ENCODE measurements at places on chromosomes 12 and 14.
A peak's percentile ranks its signal among the peaks of the same experiment; 100 is the strongest.

DNA sequence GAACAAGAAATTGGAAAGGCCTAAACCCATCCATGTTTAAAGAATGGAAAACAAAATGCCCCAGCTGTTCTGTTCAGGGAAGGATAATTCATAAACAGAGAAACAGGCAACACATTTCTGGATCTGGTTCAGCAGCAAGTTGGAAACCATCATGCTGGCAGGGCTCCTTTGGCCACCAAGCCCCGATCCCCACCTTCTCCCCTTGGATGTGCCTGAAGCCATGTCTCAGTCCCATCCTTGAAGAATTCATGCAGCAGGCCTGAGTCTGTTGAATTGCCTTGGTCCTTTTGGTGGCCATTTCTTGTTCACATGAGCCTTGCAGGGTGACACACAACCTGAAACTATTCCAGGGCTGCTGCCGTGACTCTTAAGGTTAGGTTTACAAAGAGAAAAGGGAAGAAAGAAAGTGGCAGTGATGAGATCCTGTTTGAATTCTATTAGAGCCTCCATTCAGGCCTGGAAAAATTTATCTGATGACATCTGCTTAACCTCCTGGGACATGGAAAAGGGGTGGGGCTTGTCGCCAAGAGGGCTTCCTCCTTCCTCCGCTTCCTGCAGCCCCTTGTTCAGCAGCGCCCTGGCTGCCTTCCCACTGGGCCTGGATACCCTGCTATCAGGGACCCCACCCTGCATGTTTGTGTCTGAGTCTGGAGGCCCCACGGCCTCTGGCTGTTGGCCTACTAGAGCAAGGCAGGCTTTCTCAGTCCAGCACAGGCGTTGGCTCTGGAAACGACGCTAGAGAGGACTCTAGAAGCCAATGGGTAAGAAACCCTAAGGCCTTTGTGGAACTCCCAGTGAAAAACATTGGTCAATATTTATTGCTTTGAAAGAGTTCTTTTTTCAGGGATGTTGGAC lies 341.9 kb downstream of the C12orf75 start:
- no peak for DNase-seq

DNA sequence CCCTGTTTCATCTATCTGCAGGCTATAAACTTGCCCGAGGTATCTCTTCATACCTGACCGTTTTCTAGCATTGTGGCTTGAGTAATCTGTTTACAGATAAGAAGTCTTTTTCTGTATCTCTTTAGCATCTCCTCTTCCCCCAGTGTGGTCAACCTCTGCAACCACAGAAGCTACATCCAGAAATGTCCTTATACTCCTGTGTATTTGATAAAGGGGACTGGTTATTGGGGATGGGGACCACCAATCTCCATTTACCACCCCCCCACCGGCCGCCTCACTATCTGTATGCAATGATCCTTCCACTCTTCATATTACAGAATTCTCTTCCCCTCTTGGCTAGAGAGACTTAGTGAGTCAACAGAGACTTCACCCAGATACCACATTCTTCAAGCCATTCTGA lies 3.4 kb upstream of the RPAP3 start:
- DNase-seq, result no peak

DNA sequence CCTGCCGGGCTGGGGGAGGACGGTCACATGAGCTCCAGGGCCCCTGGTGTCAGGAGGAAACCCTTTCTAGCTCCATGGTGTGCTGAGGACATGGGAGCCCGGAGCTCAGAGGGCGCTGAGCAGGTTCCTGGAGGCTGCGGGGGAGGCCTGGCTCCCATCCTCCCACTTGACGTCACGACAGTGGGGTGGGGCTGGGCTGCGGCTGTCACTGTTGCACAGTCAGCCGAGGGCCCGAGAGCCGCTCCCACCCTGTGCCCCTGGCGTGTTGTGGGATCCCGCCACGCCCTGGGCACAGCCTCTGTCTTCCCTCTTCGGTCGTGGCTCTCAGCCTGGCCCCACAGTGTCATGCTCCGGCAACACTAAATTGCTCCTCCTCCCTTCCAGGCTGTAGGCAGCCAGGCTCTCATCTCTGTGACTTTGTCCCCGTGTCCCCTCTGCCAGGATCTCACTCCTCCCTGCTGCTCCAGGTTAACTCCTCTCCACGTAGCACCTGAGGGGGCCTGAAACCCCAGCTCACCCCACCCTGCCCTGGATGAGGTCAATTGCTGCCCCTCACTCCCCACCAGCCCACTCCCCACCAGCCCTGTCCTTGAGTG lies 33.0 kb downstream of the BEGAIN start:
- no peak for DNase-seq

DNA sequence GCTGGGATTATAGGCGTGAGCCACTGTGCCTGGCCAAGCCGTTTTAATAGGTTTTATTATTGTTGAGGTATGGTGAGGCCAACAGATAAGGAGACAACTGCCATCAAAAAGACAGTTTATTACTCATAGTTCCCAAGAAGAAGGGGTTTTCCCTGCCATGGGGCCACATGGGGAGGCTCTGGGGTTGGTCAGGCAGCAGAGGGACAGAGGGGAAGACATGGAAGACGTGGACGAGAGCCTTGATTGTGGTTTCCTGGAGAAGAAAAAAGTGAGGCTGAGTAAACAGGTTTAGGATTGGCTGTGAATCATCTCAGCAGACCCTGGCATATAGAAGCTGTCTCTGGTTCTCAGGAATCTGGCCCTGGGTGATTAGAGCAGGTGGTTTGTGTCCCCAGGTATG lies 69.9 kb downstream of the FOXN4 start:
- DNase-seq, result no peak

GRCh38 chr12:120901818-120902217 lies 2.3 kb downstream of the SPPL3 start:
- DNase-seq, result no peak

DNA sequence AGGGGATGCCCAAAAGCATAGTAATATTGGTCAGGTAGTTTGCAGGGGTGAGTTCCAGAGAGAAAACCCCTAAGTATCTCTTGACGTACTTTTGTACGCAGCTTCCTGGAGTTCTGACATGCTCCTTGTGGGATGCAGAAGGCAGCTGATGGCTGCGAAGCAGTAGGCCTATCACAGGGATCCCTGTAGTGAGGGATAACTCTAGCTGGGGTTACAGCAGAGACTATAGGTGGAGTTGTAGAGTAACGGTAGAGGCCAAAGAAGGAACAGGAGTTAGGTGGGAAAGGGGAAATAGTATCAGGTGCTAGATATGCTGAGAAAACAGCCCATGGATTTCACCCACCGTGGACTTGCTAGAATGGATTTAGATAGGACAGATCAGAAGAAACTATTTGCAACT lies 37.3 kb downstream of the MGST1 start:
- no peak for DNase-seq

DNA sequence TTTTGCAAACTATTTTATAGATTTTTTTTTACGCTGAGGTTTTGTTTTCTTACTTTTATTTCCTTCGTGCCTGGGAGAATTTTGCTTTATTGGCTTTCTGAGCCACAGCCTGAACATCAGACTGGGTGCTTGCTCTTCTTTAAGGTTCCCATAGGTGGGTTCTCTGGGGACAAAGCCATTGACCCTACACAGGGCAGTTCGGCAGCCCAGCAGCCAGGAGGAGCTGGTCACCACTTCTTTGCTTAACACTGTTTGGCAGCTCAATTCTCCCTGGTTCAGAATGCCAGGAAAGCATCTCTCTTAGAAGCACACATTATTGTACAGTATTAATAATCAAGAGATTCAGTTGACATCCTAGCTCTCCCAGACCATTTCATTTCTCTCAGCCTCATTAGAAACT lies 140.8 kb upstream of the NEDD1 start:
- DNase-seq, result no peak

DNA sequence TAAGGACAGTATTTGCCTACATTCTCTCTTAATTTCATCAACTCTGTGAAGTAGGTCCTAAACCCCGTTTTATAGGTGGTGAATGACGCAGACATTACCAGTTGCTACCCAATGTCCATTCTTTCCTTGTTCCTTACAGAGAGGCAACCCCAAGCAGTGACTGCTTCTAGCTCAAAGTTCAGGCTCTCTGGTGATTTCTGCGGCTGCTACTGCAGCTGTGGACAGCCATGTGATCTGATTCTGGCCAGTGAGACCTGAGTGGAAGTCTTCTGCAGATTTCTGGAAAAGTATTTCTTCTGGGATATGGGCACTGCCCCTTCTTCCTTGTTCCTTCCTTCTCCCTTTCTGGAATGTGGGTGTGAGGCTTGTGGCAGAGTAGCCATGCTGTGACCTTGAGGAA lies 82.9 kb downstream of the ARF6 start:
- DNase-seq, result no peak

DNA sequence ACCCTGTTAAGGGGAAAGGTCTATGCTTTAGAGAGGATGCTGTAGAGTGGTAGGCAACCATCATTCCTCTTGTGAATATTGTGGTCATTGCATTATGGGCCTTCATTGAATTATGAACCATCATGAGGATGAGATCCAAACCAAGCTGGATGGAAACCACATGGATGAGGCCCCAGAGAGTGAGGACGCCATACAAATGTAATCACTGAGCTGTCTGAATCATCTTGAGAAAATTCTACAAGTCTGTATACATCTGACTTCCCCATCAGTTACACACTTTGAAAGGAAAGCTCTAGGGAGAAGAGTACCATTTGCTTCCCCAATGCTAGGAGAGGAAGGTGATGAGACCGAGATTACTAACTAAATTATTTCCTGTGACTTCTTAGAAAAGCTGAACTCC lies 172.9 kb downstream of the CACNA1C start:
- DNase-seq, result no peak

GRCh38 chr12:53947743-53948142 lies 7.0 kb upstream of the HOXC12 start:
- no peak for DNase-seq

DNA sequence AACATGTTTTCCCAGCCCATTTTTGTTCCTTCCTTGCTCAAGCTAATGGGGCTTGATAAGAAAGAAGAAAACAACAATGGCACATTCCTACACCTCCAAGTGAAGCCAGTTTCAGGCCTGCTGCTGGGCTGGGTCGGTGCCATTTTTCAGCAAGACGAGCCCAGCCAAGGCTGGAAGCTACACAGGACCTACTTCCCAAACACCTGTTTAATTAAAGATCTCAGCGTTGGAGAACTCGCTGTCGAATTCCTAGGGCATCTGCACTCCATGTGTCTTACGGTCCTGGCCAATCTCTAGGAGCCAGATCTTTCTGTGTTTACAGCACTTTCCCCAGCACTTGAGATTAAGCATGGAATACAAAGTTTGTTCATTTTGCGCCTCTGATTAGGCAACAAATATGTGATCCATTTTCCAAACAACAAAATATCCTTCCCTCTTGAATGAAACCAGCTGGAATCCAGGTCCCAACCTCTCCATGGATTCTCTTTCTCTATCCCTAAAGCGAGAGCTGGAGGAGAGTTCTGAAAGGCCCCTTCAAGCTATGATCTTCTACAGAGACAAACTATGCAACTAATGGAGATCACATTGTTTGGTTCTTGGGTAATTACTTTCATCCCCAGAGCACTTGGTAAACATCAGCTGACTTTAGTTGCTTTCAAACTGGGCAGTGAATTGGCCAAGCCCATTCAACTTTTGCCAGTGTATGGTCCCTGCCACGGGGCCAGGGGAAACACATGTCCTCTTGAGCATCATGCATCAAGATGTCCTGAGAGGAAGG lies 34.3 kb upstream of the TC2N start:
- no peak for DNase-seq

GRCh38 chr12:80715713-80716249 lies 931 bp upstream of the MYF5 start:
- no peak for DNase-seq

DNA sequence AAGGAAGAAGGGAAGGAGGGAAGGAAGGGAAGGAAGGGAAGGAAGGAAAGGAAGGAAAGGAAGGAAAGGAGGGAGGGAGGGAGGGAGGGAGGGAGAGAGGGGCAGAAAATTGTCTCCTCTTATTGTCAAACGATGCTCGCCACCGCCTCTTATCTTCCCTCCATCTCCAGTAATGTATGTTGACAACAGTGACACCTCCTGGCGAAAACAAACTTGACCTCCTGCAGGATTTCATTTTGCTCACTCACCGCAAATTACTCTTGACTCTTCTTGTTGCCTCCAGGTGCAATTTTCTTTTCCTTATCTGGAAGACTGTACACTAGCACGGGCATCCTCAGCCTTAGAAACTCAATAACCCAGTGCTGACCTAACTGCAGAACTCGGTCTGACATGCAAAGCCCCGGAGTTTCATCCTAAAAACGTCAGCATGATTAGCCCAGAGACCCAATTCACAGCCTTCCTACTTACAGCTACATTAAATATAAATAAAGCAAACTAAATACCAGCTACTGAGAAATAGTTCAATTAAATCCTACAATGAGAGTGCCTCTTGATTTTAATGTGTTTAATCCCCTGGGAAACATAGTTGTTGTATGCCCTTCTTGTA lies 512.4 kb upstream of the TMPO start:
- DNase-seq, result peak; percentile 18

- peak; percentile 49 for DNase-seq
Observed at GRCh38 chr14:64654901-64655300, 49.3 kb upstream of the PLEKHG3 start.

- DNase-seq, result peak; percentile 26
Observed at GRCh38 chr12:56257491-56258067, 605 bp downstream of the ANKRD52 start.

GRCh38 chr12:69935651-69936100 lies 110.6 kb downstream of the MYRFL start:
- DNase-seq, result no peak

- no peak for DNase-seq
Observed at GRCh38 chr12:127363392-127363791, 903.6 kb upstream of the TMEM132C start.

DNA sequence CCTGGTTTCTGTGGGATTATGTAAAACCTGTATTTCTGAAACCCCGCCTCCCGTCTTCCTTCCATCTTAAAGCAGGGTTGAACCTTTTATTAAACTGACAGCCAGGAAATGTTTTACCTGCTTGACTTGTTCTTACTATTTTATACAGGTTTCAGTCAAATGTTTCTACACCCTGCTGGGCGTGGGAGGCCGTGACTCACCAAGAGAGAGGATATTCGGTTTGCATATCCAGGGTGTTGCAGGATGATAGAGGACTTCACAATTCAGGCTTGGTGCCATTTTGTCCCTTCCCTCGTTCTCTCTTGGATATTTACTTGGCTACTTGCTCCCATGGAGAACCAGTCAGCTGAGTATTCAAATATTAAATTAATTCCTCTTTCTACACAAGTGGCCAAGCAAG lies 69.7 kb downstream of the ARF6 start:
- DNase-seq, result peak; percentile 72

DNA sequence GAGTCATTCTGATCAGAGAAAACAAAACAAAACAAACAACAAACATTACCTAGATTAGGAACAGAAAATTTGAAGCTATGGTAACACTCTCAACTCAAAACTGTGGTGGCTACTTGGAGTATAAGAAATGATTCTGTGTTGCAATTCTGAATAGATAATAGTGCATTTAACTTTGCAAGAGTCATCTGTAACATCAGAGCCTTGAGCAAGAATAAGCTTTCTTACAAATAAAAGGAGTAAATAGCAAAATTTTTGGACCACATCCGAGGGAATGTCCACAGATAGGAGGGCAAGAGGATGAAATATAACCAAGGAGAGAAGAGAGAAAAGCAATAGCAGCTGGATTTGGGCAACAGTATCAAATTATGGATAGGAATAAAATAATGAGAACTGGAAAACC lies 1090.6 kb downstream of the SLC6A15 start:
- DNase-seq, result no peak

All from trophoblast cell (in vitro differentiated cells and primary cell).